AG10803 (cell line): ENCODE measurements at places on chromosomes 7 and 10.
A peak's percentile ranks its signal among the peaks of the same experiment; 100 is the strongest.

GRCh38 chr7:4661871-4662270 lies 20.2 kb upstream of the FOXK1 start:
- DNase-seq = peak; percentile 28

DNA sequence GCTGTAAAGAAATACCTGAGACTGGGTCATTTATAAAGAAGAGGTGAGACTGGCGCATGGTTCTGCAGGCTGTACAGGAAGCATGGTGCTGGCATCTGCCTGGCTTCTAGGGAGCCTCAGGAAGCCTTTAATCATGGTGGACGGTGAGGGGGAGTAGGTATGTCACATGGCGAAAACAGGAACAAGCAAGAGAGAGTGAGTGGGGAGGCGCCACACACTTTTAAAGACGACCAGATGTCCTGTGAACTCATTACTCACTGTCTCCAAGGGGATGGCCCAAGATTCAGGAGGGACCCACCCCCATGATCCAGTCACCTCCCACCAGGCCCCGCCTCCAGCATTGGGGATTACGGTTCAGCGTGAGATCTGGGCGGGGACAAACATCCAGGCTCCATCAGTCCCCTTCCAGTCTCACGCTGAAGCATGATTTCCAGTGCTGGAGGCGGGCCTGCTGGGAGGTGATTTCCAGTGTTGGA lies 3.2 kb downstream of the ZNF316 start:
- peak; percentile 57 for DNase-seq

- DNase-seq = peak; percentile 81
These were observed 156.6 kb downstream of the CCDC3 start for GRCh38 chr10:12844811-12845483.

GRCh38 chr7:149375234-149376008 lies 85.4 kb downstream of the ZNF777 start:
- no peak for DNase-seq

GRCh38 chr10:114631666-114632417 lies 26.2 kb downstream of the ABLIM1 start:
- no peak for DNase-seq

GRCh38 chr10:117134056-117134305 lies 4.1 kb downstream of the VAX1 start:
- no peak for DNase-seq

- DNase-seq = no peak
These were observed 1531.1 kb upstream of the LRRTM3 start for GRCh38 chr10:65394502-65395297.

DNA sequence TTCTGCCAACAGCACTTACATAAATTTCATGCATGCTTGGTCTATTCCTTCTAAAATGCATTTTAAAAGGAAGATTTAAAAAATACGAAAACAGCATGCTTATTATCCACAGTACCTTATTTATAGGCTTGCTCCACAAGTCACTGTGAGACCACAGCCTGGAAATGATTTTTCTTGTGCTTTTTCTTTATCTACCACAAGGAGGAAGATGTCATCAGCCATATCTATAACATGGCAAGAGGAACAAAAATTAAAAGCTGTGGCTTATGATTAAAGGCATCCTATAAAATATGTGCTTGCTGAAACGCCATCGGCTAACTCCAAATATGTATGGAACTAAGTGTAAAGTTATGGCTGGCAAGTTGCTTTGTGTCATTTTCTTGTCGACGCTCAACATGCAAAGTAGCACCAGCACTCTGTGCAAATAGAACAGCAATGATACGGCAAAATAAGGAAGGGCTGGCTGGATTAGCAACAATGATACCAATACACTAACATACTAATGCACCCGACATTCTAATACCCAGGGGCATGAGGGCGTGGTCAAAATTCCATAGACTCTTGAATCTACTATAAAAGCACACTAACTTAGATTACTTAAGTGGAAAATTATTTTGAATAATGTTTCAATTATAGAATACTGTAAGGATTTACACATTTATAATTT lies 41.2 kb upstream of the AKR1E2 start:
- DNase-seq = no peak

- DNase-seq = no peak
These were observed 62.1 kb upstream of the NCAPG2 start for GRCh38 chr7:158766570-158767281.

DNA sequence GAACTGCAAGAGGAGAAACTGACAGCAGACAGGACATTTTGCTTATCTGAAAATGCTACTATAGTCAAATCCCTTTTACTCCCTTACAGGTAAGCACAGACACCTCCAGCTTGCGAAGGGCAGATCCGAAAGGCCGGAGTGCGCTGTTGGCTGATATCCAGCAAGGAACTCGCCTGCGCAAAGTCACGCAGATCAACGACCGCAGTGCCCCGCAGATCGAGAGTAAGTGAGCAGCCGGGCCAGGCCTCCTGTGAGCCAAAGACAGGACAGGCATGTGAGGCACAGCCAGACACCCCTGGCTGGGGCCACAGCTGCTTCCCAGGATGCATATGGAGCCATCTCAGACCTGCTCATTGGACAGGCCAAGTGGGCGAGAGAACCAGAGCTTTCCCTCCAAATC lies 69.4 kb downstream of the WIPF3 start:
- no peak for DNase-seq

DNA sequence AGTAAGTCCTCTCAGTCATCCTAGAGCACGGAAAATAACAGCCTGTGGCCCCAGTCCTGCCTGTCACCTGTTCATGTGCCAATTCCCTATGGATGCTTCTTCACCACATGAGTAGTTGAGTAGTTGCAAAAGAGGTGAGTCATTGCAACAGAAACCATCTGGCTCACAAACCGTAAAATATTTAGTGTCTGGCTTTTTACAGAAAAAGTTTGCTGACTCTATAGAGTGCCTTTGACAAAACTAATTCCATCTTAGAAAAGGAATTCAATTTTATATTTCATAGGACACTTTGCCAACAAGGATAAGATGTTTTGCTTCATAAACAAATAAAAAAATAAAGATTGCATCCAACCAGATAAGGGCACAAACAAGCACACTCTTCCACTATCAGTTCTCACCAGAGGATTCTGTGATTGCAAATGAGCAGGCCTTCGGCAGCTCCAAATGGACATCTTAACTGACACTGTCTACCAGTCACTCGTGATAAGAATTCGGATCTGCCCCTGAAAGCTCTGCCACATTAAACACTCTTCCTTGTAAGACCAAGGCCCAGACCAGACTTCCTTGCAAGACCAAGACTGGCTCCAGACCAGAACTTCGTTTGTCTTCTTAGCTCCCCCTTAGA lies 242.7 kb upstream of the SEMA3C start:
- peak; percentile 96 for DNase-seq

- DNase-seq = peak; percentile 88
These were observed 33.7 kb upstream of the DGKI start for GRCh38 chr7:137880432-137880831.

- DNase-seq = peak; percentile 72
These were observed 1.2 kb downstream of the BAG3 start for GRCh38 chr10:119652361-119652730.

- DNase-seq = no peak
These were observed 10.2 kb downstream of the TSPAN15 start for GRCh38 chr10:69461243-69462025.
